ENCODE measurements at places on chromosomes 11 and 22.

DNA sequence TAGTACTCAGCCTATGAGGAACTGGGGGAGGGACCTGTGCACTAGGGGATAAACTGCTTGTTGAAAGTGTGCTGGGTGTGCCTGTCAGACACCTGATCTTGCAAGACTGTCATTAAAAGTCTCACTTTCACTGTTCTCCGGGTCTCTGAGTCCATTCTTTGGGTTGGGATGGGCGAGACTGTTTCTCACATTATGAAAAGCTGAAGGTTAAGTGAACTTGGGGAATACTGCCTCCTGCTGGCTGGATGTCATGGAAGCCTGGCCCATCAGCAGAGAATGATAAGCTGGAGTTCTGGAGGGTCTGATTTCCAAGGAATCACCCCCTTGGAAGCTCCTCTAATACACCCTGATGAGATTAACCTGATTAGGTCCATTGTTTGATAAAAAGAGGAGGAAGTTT is 9.0 kb upstream of the VPREB1 start:
- DNase-seq, result peak; percentile 63

DNA sequence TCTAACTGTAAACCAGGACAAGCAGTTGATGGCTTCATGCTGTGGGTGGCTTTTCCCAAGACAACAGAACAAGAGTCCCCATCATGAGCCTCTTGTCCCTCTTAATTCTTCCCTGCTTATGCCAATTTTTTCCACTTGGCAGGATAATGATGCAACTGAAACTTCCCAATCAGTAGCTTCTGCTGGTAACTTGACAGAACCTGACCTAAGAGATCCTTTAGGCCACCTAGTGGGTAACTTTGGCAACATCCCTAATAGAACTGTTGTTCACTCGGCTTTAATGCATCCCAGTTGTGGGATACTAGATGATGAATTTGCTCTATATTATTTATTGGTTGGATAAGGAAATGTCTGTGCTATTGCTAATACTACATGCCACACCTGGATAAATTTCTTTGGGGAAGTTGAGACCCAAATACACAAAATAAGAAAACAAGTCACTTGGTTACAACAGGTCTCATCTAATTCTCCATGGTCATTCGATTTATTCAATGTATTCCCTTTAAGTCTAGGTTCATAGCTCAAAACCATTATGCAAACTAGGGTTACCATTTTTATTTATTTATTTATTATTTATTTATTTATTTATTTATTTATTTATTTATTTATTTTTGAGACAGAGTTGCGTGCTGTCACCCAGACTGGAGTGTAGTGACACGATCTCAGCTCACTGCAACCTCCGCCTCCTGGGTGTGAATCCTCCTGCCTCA is 41.4 kb upstream of the NFAM1 start:
- DNase-seq, result peak; percentile 38

GRCh38 chr22:29313576-29314466 is 1.7 kb downstream of the RASL10A start:
- DNase-seq, result no peak

DNA sequence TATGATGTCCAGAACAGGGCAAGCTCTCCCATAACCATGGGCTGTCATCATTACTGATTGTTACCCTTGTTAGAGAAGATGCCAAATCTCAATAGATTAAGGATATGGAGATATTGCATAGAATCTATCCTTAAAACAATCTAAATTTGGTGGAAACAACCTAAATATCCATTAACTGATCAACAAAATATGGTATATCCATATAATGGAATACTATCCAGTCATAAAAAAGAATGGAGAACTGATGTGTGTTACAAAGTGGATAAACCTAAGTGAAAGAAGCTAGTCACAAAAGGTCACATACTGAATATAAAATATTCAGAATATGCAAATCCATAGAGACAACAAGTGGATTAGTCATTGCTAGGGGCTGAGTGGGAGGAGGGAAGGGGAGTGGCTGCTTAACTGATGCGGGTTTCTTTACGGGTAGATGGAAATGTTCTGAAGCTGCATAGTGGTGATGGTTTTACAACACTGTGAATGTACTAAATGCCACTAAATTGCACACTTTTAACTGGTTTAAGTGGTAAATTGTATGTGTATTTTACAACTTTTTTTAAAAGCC is 36.1 kb upstream of the SMCO4 start:
- no peak for DNase-seq

DNA sequence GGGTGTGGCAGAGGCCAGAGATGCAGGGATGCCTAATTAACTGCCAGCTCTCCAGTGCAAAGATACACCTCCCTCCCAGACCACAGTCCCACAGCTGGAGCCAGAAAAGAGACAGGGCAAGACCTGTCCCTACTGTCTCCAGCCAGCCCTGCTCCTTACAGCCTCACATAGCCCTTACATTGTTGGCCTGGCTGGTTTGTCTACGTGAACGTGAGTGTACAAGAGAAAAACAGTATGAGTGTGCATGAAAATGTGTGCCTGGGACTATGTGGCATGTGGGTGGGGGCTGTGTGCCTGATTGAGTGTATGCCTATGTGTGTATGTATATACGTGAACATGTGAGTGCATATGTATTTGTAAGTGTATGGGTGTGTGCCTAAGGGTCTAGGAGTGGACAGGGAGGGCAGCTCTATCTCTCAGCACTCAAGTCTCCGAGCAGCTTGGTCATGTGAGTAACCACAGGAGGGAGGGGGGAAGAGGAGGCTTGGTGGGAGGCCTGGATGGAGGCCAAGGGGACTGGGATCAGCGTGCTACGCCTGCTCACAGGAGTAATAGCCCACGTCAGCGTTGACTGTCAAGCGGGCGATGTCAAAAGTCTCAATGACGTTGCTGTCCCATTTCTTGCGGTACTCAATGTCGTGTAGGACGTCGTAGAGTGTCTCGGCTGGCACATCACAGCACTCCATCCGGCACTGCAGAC is 6.6 kb upstream of the ARAP1 start:
- no peak for DNase-seq

DNA sequence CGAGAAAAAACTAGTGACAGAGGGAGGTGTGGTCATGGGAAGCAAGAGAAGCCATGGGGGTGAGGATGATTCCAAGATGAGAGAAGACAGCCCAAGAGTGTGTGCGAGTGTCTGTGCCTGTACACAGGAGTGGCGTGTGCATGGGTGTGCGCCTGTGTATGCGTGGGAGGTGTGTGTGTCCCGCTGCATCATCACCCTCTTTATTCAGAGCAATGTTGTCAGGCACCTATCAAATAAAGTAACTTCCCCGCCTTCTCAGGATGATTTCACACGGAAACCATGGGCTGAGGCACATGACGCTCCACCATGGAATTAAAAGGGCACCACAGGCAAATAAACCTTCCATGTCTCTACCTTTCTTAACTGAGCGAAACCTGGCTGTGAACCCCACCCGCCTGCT is 24.6 kb downstream of the MS4A10 start:
- no peak for DNase-seq

All from activated CD4-positive, alpha-beta T cell treated with anti-CD3 and anti-CD28 coated beads, Interleukin-2, amount 10 ng/mL, durations not matched to agents 7 days and 5 days (primary cell).